ENCODE measurements at places on chromosomes 5 and 9.
A peak's percentile ranks its signal among the peaks of the same experiment; 100 is the strongest.

- no peak for DNase-seq
Observed at GRCh38 chr5:30100148-30100713, 1093.3 kb upstream of the CDH6 start.

DNA sequence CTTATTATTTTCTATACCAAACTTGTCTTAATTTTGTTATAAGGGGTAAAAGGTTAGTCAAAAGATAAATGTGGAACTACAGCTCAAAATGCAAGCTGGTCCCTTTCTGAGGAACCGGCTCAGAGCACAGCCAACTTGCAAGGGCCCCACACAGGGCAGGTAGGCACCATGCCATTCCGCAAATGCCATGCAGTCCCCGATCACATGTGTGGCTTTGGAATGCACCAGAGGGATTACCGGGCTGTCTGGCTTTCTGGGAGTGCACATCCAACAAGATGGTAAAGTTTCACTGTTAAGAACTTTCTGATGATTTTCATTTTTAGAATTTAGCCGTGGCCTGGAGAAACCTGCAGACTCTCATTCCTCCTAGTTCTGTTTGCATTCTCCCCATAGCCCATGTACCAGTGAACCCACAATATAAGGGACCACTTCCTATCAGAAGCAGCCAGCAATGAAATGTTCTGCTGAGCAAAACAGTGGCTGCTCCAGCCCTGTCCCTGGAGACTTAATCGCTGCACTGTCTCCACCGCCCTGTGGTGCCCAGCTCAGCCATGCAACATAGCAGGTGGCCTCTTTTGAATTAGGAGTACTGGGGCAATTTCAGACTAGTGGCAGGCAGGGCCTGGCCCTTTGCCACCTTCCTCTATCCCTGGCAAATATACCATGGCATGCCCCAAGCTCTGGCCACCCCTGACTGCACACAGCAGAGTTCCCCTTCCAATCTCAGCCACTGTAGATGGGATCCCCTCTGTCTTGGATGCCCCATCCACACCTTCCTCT is 11.4 kb downstream of the SHB start:
- DNase-seq: no peak

DNA sequence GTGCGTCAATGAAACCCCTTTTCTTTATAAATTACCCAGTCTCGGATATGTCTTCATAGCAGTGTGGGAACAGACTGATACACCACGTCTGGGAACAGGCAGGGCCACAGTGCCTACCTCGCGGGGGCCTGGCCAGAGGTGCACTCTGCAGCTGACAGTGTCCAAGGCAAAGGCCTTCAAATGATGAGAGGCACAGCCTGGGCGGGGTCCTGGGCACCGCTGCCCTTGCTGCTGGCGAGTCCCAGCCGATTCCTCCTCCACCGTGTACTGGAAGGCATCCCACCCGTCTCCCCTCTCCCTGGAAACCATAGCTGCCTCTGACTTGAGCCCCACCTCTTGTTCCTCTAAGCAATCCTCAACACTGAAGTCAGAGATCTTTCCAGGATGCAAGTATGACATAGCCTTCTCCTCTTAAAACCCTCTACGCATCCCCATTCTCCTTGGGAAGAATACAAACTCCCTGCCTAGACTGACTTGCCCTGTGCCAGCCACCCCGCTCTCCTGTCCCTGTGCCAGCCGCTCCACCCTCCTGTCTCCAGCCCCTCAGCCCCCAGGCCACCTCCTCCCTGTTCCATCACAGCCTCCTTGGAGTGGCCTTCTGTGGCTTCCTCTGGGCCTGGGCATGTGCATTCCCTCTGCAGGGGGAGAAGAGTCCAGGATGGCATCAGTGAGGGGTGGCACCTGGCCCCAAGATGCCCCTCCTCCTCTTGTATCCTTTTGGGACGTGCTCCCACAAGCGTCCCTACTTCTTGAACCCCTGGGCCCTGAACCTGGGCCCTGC is 8.1 kb upstream of the COL5A1 start:
- peak; percentile 64 for DNase-seq

GRCh38 chr9:76215066-76215465 is 179.2 kb downstream of the RFK start:
- no peak for DNase-seq

GRCh38 chr5:159133041-159133741 is 33.5 kb upstream of the EBF1 start:
- no peak for DNase-seq

DNA sequence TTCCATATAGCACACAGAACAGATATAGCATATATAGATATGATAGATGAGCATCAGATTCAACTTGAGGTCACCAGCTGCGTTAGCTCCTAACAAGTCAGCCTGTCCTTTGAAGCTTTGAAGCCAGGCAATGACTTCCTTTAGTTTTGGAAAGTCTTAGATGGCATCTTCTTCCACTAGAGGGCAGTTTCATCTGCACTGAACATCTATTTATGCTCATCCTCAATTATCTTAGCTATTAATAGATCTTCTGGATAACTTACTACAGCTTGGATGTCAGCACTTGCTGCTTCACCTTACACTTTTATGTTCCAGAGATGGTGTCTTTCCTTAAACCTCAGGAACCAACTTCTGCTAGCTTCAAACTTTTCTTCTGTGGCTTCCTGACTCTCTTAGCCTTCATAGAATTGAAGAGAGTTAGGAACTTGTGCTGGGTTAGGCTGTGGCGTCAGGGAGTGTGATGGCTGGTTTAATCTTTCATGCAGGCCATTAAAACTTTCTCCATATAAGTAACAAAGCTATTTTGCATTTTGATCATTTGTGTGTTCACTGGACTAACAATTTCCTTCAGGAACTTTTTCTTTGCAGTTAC is 1401.4 kb downstream of the EFNA5 start:
- DNase-seq: no peak

- no peak for DNase-seq
Observed at GRCh38 chr5:137036640-137037039, 462.5 kb downstream of the SPOCK1 start.

- DNase-seq: no peak
Observed at GRCh38 chr9:115938479-115938878, 215.1 kb upstream of the PAPPA start.

- no peak for DNase-seq
Observed at GRCh38 chr5:25858019-25858418, 1180.4 kb downstream of the CDH9 start.

GRCh38 chr9:34177593-34178435 is 1.0 kb upstream of the UBAP1 start:
- DNase-seq: no peak

- no peak for DNase-seq
Observed at GRCh38 chr5:31251032-31251431, 57.5 kb downstream of the CDH6 start.

DNA sequence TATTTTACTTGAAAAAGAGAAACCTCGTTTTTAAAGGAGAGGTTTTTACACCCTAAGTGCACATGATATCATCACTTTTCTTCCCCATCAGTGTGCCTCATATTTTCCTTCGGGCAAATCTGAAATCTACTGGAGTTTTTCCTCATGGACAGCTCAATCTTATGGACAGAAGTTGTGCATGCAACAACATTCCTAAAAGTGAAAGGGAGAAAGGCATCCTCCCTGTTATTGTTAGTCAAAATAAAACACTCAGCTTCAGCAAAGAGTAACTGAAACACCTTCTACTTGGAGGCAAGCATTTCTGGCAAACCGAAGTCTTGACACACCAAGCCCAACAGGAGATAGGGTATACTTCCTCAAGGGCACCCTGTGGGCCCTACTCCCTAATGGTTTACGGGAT is 217.9 kb downstream of the BNC2 start:
- DNase-seq: no peak

- no peak for DNase-seq
Observed at GRCh38 chr5:94505327-94506068, 112.9 kb downstream of the KIAA0825 start.

- peak; percentile 76 for DNase-seq
Observed at GRCh38 chr5:59768152-59769040, 125.1 kb downstream of the PDE4D start.

DNA sequence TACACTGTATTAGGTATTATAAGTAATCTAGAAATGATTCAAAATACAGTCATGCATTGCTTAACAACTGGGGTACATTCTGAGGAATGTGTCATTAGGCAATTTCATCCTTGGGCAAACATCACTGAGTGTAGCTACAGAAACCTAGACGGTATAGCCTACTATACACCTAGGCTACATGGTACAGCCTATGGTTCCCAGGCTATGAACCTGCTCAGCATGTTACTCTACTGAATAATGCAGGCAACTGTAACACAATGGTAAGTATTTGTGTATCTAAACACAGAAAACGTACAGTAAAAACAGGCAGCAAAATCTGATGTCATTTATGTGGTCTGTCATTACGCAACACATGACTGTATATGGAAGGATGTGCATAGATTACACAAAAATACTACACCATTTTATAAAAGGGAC is 96.8 kb downstream of the RAPGEF6 start:
- DNase-seq: no peak

GRCh38 chr9:97395745-97396144 is 16.2 kb upstream of the TDRD7 start:
- no peak for DNase-seq

GRCh38 chr9:136546697-136547501 is 1.1 kb upstream of the NOTCH1 start:
- DNase-seq: no peak

GRCh38 chr5:126003309-126003708 is 419.9 kb upstream of the GRAMD2B start:
- no peak for DNase-seq

DNA sequence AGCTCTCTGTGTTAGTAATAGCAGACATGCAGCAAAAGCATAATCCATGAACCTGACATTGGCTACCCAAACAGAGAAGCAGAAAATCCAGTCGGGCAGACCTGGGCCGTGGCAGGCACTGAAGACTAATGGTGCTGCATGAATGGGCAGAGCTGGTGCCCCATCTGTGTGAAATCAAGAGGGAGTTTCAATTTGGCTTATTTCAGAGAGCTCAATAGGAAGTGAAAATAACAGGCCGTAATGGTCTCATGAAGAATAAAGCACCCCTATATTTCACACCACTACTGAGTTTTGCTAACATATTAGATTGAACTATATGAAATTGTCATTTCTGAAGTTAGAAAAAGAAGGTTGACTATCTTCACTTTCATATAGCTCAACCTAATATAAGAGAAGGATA is 149.7 kb downstream of the ENC1 start:
- DNase-seq: no peak
